ENCODE measurements at places on chromosomes 12 and 14.

GRCh38 chr14:48398675-48399282, 723.4 kb upstream of the MDGA2 start:
- DNase-seq, result peak; percentile 57

DNA sequence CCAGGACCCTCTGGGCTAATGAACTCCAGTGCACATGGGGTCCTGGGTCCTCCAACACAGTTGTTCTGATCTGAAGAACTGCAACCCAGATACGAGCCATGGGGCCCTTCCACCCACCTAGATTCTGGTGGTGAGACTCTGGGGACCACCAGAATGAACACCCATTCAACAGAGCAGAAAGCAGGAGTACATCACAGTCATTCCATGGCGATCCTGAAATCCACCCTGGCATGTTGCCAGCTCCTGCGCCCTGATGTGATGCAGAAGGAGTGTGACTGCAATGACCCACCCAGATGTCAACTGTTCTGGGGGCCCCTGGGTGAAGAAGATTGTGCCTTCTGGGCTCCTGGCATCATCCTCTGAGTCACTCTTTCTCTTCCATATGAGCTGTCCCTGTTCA, 211.6 kb downstream of the KIF26A start:
- DNase-seq, result no peak

DNA sequence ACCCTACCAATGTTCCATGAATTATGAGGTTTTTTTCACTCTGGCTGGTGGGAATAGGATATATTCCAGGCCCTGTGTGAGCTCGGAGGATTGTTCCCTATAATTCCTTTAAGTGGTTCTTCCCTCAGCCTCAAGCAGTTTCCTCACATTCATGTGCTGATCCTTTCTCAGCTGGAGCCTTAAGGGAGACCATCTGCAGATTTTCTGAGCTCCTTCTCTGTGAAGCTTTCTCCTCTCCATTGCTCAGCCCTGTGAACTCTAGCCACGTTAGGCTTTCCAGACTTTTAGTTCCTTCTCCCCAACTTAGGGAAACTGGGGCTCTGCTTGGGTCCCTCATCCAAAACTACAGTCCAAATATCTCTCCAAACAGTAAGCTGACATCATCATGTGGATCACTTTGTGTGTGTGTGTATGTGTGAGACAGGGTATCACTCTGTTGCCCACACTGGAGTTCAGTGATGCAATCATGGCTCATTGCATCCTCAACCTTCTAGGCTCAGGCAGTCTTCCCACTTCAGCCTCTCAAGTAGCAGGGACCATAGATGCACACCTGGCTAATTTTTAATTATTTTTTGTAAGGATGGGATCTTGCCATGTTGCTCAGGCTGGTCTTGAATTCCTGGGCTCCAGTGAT, 219.5 kb upstream of the OTX2 start:
- no peak for DNase-seq

DNA sequence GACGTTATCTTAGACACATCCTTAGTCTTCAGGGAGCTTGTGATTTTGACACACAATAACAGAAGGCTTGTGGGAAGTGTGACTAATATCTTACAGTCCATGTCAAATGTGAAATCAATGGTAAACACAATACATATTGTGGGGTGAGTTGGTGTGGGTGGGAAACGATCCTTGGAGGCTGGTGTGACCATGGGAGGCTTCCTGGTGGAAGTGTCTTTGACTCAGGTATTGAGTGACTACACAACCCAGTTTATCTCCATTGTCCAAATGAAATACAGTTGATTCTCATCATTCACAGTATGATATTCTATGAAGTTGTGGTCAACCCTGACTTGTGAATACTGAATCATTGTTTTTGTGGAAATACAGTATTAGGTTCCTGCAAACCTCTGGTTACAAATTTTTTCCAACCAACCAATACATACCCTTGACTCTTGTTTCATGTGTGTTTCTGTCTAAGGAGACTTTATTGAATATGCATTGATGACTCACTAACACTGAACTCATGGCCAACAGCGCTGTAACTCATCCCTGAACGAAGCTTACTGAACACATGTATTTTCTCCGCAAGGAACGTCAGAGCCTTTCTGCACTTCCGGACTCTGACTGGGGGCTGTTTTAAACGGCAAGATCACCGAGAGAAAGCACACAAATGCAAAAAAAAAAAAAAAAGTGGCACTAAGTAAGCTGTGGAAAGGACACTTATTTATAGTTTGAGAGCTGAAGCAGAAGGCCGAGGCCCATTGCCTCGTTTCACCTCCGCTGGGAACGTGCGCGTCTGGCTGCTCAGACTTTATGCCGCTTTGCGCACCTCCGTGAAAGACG, 59.0 kb downstream of the CLMN start:
- DNase-seq, result peak; percentile 17

- DNase-seq, result no peak
Observed at GRCh38 chr14:93089521-93090269, 26.0 kb downstream of the ITPK1 start.

- DNase-seq, result no peak
Observed at GRCh38 chr14:59154373-59154772, 34.1 kb upstream of the DAAM1 start.

DNA sequence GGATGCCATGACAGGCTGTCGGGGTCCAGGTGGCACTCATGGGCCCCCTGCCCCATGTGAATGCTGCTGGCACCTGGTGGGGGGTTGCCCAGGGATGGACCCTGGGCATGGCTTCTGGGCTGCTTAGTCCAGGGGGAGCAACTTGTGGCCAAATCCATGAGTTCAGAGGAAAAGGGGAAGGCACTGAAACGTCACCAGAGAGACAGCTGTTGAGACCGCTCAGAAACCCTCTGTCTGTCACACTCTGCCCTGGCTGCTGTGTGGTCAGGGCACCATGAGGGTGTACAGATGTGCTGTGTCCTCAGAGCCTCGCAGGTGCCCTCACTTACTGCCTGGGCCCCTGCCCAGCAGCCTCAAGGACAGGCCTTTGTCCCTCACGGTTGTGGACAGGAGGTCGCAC, 9.4 kb downstream of the CLBA1 start:
- DNase-seq, result no peak

DNA sequence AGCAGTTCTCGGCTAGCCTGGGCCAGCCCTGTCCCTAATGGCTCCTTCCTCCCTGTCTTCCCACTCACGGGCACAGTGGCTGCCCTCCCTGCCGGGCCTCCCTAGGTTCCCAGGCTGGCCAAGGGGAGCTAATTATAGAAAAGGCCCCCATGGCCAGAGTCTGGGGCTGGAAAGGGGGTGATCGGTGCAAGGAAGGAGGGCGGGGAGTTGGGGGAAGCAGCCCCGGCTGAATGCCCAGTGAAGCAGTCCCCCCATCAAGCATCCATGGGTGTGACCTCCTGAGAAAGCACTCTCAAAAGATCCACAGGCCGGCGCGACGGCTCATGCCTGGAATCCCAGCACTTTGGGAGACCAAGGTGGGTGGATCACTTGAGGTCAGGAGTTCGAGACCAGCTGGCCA, 54.9 kb downstream of the TESC start:
- no peak for DNase-seq

- no peak for DNase-seq
Observed at GRCh38 chr12:69170293-69170692, 69.1 kb upstream of the CPSF6 start.

Measured in NB4 (cell line).